Stimulated activated naive CD8-positive, alpha-beta T cell treated with anti-CD3 and anti-CD28 coated beads, Interleukin-15, amount 100 ng/mL, for 72 hours (primary cell): ENCODE measurements at places on chromosomes 12 and 14.

- no peak for DNase-seq
Observed at GRCh38 chr12:51320695-51321320, 3.2 kb downstream of the BIN2 start.

DNA sequence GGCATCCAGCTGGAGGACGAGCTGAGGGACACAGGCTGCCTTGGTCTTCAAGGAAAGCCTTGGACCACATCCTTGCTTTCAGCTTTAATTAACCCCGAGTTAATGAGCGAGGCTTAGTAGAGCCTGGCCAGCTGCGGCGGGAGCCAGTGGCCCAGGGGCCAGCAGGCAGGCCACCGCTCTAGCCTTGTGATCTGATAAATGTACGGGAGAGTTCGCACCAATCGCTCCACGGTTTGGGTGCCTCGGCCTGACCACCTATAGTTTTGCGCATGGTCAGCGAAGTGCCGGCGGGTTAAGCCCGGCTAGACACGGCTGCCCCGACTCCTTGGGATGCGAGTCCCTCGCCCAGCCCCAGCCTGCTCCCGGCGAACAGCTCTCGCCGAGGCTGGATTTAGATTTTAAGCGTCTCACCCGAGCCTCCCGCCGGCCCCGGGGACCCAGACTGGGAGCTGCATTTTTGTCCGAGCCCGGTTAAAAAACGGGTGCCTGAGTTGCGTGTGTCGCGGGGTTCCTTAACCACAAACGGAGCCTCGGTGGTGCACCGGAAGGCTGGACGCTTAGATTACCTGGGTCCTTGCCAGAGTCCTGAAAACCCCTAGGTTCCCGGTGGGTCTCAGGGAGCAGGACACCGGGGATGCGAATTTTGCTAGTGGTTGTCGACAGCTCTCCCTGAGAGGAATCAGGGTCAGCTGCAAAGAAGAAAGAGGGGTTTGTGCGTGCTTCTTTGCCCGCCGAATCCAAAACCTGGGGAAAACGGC lies 2.9 kb upstream of the HOXC12 start:
- no peak for DNase-seq

GRCh38 chr12:77161944-77162343 lies 96.6 kb upstream of the E2F7 start:
- no peak for DNase-seq

DNA sequence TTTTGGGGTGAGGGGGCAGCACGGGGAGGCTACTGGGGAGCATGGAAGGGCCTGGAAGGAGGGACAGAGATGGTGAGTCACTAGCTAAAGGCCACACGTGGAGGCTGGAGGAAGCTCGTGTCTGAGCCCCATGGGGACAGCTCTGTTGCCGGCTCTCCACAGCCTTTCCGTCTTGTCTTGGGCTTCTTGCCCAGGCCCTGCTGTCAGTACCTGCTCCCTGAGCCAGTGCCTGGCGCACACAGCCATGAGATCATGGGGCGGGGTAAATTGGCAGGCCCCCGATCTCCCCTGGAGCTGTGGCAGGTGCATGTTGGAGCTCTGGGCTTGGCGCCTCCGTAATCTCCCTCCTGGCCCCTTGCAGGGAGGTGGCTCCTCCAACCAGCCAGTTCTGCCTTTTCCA lies 16.1 kb upstream of the KRT80 start:
- DNase-seq = no peak

DNA sequence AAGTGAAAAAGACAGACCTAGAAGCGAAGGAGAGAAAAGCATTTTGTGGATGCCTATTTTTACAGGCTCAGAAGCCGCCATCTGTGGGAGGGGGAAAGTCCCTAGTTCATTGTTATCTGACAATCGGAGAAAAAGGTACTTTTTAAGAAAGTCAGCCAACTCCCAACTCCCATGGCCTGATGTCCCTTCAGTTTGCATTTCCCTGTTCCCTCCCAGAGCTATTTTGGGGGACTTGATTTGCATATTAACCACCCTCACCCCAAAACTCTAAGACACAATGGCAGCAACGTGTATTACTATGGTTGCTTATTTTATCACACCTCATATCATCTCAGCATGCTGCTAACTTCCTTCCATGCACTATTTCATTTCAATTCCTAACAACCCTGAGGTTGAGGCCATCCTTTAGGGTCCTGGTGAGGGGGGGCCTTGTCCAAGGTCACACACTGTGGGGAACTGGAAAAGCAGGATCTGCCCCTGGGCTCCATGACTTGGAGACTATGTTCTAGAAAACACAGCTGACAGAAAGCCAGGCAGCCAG lies 18.7 kb downstream of the HVCN1 start:
- no peak for DNase-seq

DNA sequence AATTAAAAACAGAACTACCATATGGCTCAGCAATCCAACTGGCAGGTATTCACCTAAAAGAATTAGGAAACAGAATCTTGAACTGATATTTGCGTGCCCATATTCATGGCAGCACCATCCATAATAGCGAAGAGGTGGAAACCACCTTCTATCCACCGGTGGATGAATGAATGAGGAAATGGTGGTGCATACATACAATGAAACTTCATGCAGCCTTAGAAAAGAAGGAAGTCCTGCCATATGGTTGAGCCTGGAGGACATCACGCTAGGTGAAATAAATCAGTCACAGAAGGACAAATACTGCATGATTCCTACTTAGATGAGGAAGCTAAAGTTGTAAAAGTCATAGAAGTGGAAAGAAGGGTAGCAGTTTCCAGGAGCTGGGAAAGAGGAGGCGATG lies 6.6 kb downstream of the TCL1A start:
- no peak for DNase-seq

- no peak for DNase-seq
Observed at GRCh38 chr12:57823131-57823907, 4.8 kb upstream of the AVIL start.

GRCh38 chr12:6212086-6212485 lies 11.9 kb downstream of the CD9 start:
- DNase-seq = no peak

GRCh38 chr12:4311776-4312175 lies 9.2 kb upstream of the TIGAR start:
- DNase-seq = no peak

- DNase-seq = peak; percentile 67
Observed at GRCh38 chr12:14394317-14395073, 29.0 kb downstream of the ATF7IP start.

DNA sequence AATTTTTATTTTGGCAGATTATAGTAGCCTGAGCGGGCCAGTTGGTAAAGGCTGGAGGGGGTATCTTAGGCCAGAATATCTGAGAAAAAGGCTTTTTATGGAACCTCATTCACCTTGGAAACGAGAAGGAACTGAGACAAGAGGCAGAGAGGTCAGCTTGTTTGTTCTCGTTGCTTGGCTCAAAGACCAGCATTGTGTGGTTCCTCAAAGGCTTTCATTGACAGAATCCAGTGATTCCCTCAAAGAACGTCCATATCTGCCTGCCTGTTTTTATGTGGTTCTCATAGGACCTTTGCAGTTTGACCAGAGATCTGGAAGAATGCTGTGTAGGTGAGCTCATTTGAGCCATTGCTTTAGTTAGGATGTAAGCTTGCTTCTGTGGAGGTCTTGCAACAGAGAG lies 117.3 kb downstream of the CFAP54 start:
- no peak for DNase-seq

DNA sequence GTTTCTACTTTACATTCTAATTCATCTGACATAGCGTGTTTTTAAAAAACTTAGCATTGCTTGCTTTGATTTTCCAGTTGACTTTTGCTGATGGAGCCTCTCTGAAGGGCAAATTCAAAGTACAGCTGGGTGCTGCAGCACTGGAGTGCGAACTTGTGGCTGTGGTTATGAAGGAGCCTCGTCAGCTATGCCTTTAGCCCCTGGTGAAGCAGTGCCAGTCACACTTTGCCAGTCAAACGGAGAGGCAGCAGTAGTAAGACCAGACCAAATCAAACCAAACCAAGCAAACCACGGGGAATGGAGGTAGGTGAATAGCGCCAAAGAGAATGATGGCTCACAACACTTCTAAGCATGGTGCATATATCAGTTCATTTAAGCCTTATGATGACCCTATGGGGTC lies 15.1 kb upstream of the SLC38A2 start:
- peak; percentile 43 for DNase-seq

GRCh38 chr12:77064896-77065360 lies 441 bp downstream of the E2F7 start:
- peak; percentile 38 for DNase-seq

DNA sequence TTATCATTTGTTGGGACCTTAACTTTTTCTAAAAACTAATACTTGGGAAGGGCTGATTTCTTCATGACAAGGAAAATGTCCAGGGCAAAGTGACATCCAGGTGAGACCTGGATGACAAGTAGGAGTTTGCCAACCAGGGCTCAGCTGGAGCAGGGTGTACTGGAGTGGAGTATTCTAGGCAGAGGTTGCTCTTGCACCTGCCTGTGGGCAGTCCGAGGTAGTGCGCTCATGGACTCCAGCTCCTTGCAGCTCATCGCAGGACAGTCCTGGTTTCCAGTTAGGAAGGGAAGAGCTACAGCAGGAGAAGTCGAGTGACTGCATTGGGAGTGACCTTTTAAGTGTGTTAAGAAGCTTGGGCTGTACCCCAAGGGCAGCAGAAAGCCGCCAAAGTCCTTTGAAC lies 175.9 kb downstream of the PELI2 start:
- no peak for DNase-seq

- DNase-seq = no peak
Observed at GRCh38 chr14:22073801-22074200, 400.2 kb upstream of the OR4E1 start.

DNA sequence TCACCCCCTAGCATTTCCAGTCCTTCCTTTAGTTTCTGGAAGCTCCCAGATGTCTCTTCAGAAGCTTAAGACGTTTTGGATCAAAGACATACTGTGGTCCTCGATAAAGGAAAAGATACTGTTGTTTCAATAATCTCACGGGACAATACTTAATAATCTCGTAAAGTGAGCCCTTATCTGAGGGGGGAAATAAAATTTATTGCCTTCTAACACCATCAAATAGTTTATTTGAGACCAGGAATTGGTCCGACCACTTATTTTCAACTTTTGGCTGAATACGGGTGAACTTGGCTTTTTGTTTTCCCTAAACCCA lies 640 bp upstream of the G2E3 start:
- DNase-seq = no peak

DNA sequence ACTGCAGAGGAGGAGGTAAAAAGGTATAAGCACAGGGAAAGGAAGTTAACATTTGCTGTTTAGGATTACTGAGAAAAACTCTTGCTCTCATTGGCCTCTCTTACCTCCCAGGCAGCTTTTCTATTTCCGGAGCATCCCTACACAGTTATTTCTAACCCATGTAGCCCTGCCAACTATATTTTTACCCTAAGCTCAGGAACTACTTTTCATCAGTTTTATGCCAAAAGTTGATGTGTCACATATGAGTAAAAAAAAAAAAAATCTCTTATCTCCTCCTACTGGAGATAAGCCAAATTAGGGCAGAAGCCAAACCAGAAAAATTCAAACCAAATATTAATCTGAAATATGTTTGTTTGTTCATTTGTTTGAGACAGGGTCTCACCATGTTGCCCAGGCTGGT lies 34.4 kb upstream of the PSMA6 start:
- no peak for DNase-seq
